ENCODE measurements at places on chromosomes 7 and 10. TPM values are rescaled to one million over a fixed set of nuclear protein-coding genes. Genes with fewer than 3 reads are reported as not detected.

LSM8 gene
- total RNA-seq = 28.0 TPM

INMT gene
- total RNA-seq = 2.3 TPM

VIPR2 gene
- 0.37 TPM for total RNA-seq

PDCD4 gene
- total RNA-seq = 463 TPM

KCND2 gene
- 0.08 TPM for total RNA-seq

TMEM273 gene
- 5.1 TPM for total RNA-seq

FXYD4 gene
- 0.98 TPM for total RNA-seq

MMRN2 gene
- total RNA-seq = 7.4 TPM

CYP26A1 gene
- not detected for total RNA-seq

LMOD2 gene
- total RNA-seq = not detected

OGDHL gene
- 3.2 TPM for total RNA-seq

LCOR gene
- total RNA-seq = 58.6 TPM

MAT1A gene
- total RNA-seq = 1.8 TPM

LZTS2 gene
- total RNA-seq = 30.8 TPM

GCK gene
- total RNA-seq = 0.17 TPM

SORBS1 gene
- 150 TPM for total RNA-seq

GPR26 gene
- not detected for total RNA-seq

NUDT1 gene
- 15.0 TPM for total RNA-seq

CFAP69 gene
- total RNA-seq = 4.2 TPM

PRDX3 gene
- total RNA-seq = 156 TPM

LRRD1 gene
- not detected for total RNA-seq

ACSL5 gene
- total RNA-seq = 208 TPM

HMX2 gene
- 0.13 TPM for total RNA-seq

FBXO24 gene
- 0.21 TPM for total RNA-seq

MNX1 gene
- total RNA-seq = 14.5 TPM

SPDYE1 gene
- not detected for total RNA-seq

GPC2 gene
- 7.6 TPM for total RNA-seq

TWIST1 gene
- 0.77 TPM for total RNA-seq

POP7 gene
- total RNA-seq = 43.4 TPM

GIMAP7 gene
- total RNA-seq = 5.6 TPM

CHST12 gene
- total RNA-seq = 8.7 TPM

TMEM254 gene
- total RNA-seq = 15.7 TPM

CCT6A gene
- total RNA-seq = 77.8 TPM

SAMD9 gene
- total RNA-seq = 21.5 TPM

PNLIP gene
- not detected for total RNA-seq

PLEKHS1 gene
- total RNA-seq = 0.84 TPM

SKIDA1 gene
- 0.10 TPM for total RNA-seq

ITIH5 gene
- total RNA-seq = 2.2 TPM

CALY gene
- total RNA-seq = not detected

ITPRIP gene
- 5.9 TPM for total RNA-seq

CYP3A5 gene
- total RNA-seq = 112 TPM

MYOZ1 gene
- total RNA-seq = not detected

CCDC172 gene
- not detected for total RNA-seq

CDH23 gene
- total RNA-seq = 1.4 TPM

ZNF273 gene
- total RNA-seq = 7.1 TPM

ZNF22 gene
- total RNA-seq = 16.5 TPM

PPP1R3C gene
- 1.9 TPM for total RNA-seq

Data from colonic mucosa (tissue), 4 donors.